Hematopoietic multipotent progenitor cell treated with erythropoietin and hydrocortisone succinate and interleukin-3 and kit ligand, for 4 days (in vitro differentiated cells): ENCODE measurements at places on chromosomes 12 and 14.
A peak's percentile ranks its signal among the peaks of the same experiment; 100 is the strongest.

- DNase-seq, result no peak
Observed at GRCh38 chr12:52523824-52524223, 3.6 kb upstream of the KRT5 start.

DNA sequence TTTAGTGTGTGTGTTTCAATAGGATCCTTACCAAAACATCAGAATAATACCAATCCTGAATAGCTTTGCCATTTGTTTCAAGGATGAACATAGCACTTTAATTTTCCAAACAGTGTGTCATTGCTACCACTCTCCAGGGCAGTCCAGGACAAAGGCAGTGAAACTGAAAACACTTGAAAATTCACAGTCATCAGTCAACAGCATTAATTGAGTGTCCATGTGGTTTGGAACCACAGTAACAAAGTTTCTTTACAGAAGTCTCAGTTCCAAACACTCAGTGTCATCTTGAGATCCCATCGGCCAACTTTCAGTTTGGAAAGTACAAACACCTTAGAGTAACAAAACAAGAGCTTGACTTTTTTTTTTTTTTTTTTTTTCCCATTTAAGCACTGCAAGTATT is 228.4 kb upstream of the SOX5 start:
- DNase-seq, result no peak

- no peak for DNase-seq
Observed at GRCh38 chr12:131688131-131688844, 22.6 kb upstream of the SFSWAP start.

GRCh38 chr14:99352688-99353280 is 80.8 kb upstream of the BCL11B start:
- no peak for DNase-seq

- DNase-seq, result peak; percentile 96
Observed at GRCh38 chr12:124680863-124681778, 113.7 kb upstream of the NCOR2 start.

DNA sequence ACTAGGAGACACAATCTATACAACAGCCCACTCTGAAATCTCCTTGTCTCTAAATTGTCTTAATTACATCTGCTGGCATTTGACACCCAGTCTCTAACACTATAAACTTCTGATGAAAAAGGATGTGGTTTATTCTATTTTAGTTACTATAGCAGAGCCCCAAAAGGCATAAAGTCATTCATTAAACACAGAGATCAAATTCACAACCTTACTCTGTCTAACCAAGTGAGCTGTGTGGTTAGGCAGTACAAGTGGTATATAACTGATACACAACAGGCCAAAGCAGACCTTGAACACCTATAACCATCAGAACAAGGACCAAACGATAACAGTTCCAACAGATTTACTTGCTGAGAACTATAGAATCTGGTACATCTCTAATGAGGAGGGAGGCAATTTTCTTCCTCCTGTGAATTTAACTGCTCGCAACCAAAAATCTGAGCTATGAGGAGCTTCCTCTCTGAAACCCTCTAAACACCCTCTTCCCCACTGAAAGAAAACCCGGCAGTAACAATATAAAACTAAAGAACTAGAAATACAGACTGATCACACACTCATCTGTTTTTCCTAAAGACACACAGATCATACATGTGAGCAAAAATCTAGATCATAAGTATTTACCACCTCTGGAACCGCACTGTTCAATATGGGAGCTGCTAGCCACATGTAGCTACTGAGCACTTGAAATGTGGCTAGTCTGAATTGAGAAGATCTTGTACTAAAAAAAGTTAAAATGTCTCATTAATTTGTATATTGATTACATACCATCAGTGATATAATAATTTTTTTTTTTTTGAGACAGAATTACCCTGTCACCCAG is 17.7 kb downstream of the SPPL3 start:
- peak; percentile 27 for DNase-seq

DNA sequence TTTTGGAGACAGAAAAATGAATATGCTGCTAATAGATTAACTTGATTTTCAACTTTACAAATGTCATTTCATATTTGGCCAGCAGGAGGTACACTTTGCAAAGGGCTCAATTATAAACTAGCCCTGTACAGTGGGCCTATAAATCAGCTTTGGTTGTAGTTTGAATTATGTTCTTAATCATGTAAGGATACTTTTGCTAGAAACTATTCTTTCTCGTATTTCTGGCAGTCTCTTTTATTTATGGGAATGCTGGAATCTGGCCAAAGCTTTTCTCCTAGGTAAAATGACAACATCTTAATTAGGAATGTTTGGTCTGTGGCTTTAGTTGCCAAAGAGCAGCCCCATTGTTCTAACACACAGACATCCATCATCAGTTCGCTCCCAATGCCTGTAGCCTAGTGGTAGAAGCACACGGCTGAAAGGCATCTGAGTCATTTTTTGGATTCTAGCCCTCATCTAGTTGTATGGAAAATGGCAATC is 1322.3 kb upstream of the SEL1L start:
- peak; percentile 49 for DNase-seq

DNA sequence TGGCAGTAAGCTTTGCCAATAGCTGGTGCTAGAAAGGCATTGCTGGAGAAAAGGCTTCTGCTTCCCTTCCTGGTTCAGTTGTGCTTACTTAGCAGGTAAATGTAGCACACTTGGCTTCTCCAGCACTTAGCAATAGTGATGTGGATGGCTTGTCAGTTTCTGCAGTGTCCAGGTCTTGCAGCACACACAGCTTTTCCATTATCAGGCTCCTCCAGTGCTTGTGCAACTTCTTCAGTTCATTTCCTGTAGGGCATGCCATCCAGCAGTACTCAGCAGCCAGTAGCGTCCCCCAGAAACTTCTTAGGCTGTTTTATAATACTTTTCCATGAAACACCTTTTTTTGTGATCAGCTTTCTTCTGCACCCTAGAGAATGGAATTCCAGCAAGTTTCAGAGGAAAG is 154.6 kb downstream of the SLC6A15 start:
- DNase-seq, result no peak

DNA sequence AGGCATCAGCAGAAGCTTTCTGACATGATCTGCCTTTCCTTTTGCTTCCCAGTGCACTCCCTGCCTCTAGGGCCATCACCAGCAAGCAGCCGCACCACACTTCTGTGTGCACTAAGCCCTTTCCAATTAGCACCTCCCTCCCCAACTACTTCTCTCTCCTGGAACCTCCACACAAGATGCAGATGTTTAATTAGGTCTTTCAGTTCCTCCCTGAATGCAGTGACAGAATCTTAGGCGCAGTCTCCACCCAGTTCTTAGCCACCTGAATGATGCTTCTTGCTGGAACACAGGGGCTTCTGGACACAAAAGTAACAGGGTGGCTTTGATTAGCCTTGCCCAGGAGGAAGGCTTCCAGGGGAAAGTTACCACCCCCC is 32.9 kb downstream of the NIN start:
- DNase-seq, result no peak
